AG20443 (cell line): ENCODE measurements at places on chromosomes 3 and 15.

- no peak for DNase-seq
Observed at GRCh38 chr3:172647080-172647479, 63.8 kb downstream of the NCEH1 start.

DNA sequence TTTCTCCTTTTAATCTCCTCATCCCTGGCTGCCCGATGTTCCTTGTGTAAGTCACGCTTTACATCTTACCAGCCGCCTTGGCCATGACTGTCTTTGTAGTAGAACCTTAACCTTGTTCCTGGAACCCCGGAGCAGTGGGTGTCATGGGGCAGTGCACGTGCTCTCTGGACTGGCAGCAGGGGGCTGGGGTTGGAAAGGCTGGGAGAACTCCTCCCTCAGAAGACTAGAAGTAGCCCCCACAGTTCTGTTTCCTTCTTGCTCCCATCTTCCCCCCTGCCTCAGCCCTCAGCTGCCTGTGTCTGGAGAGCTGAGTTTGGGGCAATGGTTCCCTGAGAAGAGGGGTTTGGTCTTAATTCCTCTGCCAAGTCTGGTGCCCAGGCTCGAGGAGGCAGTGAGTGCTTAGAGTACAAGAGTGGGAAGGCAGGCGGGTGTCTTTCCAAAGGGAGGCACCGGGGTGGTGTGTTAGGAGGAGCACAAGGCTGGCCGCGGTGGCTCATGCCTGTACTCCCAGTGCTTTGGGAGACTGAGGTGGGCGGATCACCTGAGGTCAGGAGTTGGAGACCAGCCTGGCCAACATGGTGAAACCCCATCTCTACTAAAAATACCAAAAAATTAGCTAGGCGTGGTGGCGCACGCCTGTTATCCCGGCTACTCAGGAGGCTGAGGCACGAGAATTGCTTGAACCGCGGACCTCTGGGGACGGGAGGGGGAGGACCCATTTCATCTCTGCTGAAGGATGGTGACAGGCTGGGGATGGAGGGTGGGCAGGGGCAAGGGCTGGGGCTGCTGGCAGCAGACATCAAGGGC is 100.4 kb downstream of the VGLL4 start:
- no peak for DNase-seq

GRCh38 chr3:18513091-18513490 is 88.0 kb upstream of the SATB1 start:
- DNase-seq: no peak

GRCh38 chr3:14237457-14237856 is 58.8 kb downstream of the LSM3 start:
- DNase-seq: no peak

GRCh38 chr3:140972833-140973232 is 31.2 kb downstream of the SLC25A36 start:
- peak; percentile 19 for DNase-seq

DNA sequence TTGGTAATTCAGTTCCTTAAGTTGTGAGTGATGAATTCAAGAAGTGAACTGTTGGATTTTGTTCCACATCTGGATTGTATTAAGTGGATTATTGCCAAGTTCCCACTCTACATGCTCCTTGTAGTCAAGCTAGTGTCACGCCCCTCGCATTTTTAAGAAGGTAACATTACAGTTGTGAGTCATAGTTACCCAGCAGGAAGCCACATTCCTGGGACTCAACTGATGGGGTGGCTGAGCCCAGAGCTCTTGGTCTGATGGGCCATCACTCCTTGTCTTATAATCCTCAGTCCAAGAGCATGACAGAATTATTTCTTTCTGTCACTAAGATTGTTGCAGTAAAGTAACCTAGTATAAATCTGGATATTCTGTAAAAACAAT is 102.7 kb downstream of the PTPRG start:
- DNase-seq: peak; percentile 89

DNA sequence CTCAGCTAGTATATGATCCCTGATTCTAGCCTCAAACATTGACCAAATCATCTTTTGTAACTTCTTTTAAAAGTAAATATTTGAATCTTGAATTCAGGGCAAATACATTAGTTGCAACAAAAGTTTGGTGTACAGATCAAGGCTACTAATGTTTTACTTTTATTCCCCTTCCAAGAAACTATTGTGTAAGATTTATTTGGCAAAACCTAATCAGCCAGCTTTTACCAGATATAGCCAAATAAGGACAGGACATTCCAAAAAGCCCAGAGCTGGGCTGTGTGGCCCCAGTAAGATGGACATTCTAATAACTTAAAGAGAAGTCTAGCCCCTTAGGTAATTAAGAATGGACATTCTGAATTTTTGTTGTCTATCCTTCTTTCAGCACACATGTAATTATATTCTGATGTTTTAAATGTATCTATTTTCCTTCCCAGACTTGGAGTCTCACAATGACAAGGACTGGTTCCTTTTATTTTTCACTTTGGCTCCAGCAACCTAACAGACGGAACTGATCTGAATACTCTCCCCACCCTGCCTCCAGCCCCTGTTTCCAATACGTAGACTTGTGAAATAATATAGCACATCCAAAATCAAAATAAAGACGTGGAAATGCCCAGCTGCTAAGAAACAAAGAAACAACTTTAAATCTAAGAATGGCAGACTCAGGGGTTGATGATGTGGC is 48.1 kb downstream of the STARD5 start:
- peak; percentile 31 for DNase-seq

DNA sequence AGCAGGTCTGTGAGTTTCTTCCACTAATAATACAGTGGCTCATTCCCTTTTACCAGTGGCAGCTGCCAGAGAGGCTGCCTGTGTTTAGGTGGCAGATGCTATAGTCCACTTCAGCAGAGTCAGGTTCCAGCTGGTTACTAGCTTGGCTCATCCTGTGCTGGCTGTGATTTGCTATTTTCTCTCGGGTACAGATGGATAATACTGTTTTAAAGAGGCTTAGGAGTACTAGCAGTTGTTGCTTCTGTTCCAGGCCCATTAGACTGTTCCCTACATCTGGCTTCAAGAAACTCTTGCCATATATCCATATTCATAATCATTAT is 41.0 kb downstream of the ZNF609 start:
- no peak for DNase-seq

DNA sequence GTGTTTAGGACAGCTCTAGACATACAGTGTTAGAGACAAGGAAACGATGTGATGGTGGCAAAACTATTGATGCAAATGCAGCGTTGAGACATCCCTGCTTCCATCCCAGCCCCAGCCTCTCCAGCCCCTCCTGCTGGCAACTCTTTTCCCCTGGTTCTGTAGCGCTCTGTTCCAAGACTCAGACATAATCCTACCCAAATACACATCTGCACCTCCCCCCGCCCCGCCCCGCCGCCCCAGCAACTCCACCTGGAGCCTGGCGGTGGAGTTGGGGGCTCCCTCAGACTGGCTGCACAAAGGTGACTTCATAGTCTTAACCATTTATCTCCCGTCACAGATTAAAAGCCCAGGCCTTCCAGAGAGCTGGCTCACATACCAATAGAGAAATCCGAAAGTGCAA is 7.2 kb upstream of the SEC22A start:
- DNase-seq: peak; percentile 44

- peak; percentile 12 for DNase-seq
Observed at GRCh38 chr3:88150371-88150770, 612 bp downstream of the C3orf38 start.

GRCh38 chr3:172786036-172786435 is 35.5 kb downstream of the ECT2 start:
- DNase-seq: no peak

- peak; percentile 10 for DNase-seq
Observed at GRCh38 chr3:190840146-190840545, 22.3 kb downstream of the GMNC start.

GRCh38 chr15:96535148-96535547 is 204.6 kb downstream of the NR2F2 start:
- DNase-seq: no peak

GRCh38 chr15:81155375-81156218 is 21.5 kb downstream of the CFAP161 start:
- peak; percentile 69 for DNase-seq

GRCh38 chr15:29711531-29711930 is 110.7 kb downstream of the TJP1 start:
- no peak for DNase-seq

DNA sequence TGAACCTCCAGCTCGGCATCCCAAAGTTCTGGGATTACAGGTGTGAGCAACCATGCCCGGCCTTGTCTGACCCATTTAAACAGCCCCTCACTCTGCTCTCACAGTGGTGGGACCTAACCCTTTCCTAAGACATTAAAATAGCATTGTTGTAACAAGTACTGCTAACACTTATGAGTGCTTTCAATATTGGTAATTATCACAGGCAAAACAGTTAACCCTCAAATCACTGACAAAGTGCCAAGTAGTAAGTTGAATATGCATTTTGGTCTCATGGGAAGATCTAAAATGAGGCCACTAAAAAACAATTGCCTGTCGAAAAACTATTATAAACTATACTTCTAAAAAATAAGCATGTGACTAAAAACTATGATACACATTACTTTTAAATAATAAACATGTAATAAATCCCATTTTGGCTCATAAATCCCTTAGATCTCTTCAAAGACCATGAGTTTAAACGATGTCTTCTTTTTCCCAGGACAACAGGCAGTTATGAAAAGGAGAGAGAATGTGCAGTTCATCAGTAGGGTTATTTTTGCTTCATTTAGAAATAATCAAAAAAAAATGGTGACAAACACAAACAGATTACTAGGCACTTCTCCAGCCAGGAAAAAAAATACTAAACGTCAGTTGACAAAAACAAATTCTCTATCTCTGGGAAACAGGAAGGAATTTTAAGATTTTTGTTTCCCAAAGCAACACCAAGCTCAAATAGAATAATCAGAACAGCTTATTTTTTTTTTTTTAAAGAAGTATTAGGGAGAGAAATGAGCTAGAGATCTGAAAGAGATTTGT is 95.4 kb downstream of the RFTN1 start:
- DNase-seq: no peak

GRCh38 chr3:135812057-135812456 is 153.5 kb upstream of the PPP2R3A start:
- no peak for DNase-seq

DNA sequence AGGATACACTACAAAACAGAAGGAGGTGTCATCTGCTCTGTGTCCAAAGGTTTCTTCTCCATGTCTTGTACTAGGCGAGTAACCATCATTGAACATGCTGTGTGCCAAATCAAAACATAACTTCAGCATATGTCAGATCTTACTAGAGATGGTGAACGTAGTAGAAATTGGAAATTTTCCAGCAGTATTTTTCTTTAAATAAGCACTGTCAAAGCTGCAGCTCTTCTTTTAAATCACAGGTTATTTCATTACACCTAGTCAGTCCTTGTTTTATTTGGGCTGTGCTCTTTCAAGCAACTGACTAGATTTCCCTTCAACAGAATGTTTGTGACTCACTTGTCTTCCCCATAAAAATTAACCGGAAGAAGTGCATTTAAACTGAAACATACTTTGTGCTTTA is 46.5 kb downstream of the MSL2 start:
- no peak for DNase-seq

GRCh38 chr3:42161050-42161935 is 70.1 kb downstream of the TRAK1 start:
- DNase-seq: no peak

GRCh38 chr15:92336419-92336987 is 57.2 kb upstream of the ST8SIA2 start:
- DNase-seq: no peak

GRCh38 chr15:95830281-95830680 is 500.2 kb upstream of the NR2F2 start:
- no peak for DNase-seq

- no peak for DNase-seq
Observed at GRCh38 chr3:145024700-145025099, 1053.1 kb downstream of the DIPK2A start.

DNA sequence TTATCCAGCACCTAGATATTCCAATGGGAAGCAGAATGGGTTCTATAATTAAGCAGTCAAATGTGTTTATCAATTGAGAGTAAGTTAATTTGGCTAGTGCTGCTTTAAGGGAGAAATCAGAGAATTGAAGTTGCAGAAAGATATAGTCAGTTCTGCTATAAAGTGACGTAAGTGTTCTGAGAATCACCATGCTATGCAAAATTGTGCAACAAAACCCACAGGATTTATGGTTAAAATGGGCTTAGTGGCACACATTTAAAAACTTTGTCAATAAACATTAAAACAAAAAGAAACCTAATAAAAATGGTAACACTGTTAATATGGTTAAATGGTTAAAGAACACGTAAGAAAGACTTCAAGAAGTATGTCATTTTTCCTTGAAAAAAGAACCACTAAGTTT is 74.5 kb downstream of the TMEM108 start:
- DNase-seq: no peak

GRCh38 chr15:101455291-101456025 is 34.0 kb downstream of the PCSK6 start:
- peak; percentile 55 for DNase-seq

GRCh38 chr3:51716805-51717204 is 9.9 kb downstream of the GRM2 start:
- DNase-seq: no peak

DNA sequence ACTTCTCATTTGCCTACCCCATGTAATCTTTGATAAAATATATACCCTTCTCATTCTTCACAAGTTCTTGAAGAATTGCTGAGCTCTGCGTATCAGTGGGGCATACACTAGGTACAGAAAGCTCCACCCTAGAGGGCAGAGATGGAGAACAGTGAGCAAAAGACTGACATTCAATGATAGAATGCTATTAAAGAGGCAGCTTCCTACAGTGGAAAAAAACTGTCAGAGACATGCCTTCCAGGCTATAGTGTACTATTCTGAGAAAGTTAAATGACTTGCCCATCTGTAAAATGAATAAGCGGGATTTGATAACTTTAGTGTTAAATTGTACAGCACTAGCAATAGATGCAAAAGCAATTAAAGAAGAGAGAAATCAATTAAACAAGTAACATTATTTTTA is 172.8 kb downstream of the SUCNR1 start:
- no peak for DNase-seq

DNA sequence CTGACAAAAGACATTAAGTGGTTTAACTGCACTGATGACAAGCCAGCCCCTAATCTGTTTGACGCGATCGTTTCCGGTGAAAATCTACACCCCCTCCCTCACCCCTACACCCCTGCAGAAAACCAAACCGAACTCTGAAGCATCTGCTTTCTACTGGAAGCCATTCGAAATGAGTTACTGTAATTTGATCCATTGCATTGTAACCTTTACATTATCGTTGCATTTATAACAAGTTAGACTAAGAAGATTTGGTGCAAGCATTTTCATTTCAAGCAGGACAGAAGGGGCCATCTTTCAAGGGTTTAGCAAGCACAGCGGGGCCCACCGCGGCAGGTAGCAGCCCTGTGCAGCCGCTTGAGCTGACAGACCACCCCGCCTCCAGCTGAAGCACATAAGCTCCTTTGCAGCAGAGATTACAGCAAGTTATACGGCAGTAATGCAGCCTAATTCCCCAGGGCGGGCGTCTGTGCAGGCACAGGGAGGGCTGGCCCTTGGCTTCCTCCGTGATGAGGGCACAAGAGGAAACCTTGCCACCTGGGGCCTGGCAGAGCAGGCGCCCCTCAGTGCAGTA is 79.3 kb downstream of the CHSY1 start:
- DNase-seq: no peak

GRCh38 chr3:102034639-102035451 is 185.5 kb downstream of the NFKBIZ start:
- DNase-seq: no peak

DNA sequence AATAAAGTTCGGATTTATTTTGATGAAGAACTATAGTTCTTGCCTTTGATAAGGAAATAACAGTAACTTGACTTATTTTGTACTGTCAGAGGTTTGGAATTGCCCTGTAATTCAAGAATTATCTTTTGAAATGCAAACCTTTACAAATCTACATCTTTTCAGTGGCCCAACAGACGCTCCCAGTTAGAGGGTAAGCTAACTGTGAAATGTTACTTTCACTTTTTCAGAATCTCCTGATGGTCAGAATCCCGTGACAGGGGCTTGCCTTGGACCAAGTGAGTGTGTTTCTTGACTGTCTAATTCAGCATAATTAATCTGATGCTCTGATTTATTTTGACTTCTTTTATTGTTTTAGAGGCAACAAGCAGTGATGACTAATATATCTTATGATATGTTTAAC is 262.5 kb downstream of the PLOD2 start:
- peak; percentile 33 for DNase-seq
